RWPE2 (cell line): ENCODE measurements at places on chromosomes 6 and 20.
A peak's percentile ranks its signal among the peaks of the same experiment; 100 is the strongest.

DNA sequence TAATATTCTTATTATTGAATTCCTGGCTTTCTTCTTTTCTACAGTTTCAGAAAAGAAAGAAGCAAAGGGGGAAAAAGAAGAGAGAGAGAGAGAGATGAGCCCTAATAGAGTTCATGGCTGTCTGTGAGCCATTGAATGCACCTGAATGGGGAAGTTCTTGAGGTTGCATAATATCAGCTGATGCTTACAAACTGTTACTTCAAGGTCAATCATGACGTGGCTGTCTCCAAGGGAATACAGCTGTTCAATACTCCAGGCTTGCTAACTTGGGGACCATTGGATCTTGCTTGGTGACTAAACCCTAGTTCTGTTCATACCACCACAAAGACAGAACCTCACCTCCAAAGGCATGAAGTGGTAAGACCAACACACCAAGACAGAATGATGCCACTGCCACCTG is 180.4 kb downstream of the ADGRG6 start:
- H3K4me3 ChIP-seq, result no peak overlapping the region
- H3K36me3 ChIP-seq, result no peaks in the 10 kb centered on the region
- no peak for DNase-seq
- no peaks in the 10 kb centered on the region for H3K27me3 ChIP-seq
- no peaks in the 10 kb centered on the region for H3K4me1 ChIP-seq

GRCh38 chr6:156780962-156781853 is 4.0 kb downstream of the ARID1B start:
- H3K4me1 ChIP-seq, result peaks cover 17% of the 10 kb centered on the region
- H3K27me3 ChIP-seq, result no peaks in the 10 kb centered on the region
- H3K4me3 ChIP-seq, result peak overlapping the region; percentile 97
- peak overlapping the region; percentile 90 for H3K27ac ChIP-seq
- DNase-seq, result no peak

DNA sequence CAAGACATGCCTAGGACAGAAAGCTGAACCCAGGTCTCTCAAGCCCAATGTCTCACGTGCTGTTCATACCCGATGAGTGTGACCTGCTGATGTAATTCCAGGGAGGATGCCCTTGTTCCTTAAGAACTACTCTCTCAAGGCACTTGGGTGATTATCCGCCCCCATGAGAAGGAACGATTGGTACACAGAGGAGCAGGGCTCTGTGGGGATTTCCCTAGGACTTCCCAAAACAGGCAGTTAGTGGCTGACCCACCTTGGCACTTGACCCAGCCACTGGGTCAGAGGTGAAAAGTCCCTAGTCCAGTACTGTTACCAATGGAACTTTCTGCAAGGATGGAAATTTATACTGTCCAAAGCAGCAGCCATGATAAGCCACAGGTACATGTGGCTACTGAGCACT is 9.2 kb upstream of the BPIFB6 start:
- no peak overlapping the region for H3K27ac ChIP-seq
- H3K36me3 ChIP-seq, result no peaks in the 10 kb centered on the region
- no peak overlapping the region for H3K4me3 ChIP-seq
- no peak for DNase-seq

- peaks cover 7% of the 10 kb centered on the region for H3K4me1 ChIP-seq
- H3K27ac ChIP-seq, result no peak overlapping the region
- H3K4me3 ChIP-seq, result no peak overlapping the region
- no peaks in the 10 kb centered on the region for H3K36me3 ChIP-seq
Measured at GRCh38 chr6:45192556-45192955, 135.6 kb upstream of the RUNX2 start.

DNA sequence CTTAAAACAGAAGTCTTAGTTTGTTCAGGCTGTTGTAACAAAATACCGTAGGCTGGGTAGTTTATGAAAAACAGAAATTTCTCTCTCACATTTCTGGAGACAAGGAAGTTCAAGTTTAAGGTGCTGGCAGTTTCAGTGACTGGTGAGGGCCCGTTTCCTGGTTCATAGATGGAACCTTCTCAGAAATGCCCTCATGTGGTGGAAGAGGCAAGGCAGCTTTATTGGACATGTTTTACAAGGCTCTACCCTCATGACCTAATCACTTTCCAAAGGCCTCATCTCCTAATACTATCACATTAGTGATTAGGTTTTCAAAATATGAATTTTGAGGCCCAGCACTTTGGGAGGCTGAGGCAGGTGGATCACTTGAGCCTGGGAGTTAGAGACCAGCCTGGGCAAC is 2.4 kb downstream of the HEBP2 start:
- H3K4me1 ChIP-seq, result peaks cover 22% of the 10 kb centered on the region
- H3K4me3 ChIP-seq, result no peak overlapping the region
- no peak for DNase-seq
- H3K36me3 ChIP-seq, result peaks cover 49% of the 10 kb centered on the region
- H3K27me3 ChIP-seq, result no peaks in the 10 kb centered on the region
- H3K27ac ChIP-seq, result no peak overlapping the region

DNA sequence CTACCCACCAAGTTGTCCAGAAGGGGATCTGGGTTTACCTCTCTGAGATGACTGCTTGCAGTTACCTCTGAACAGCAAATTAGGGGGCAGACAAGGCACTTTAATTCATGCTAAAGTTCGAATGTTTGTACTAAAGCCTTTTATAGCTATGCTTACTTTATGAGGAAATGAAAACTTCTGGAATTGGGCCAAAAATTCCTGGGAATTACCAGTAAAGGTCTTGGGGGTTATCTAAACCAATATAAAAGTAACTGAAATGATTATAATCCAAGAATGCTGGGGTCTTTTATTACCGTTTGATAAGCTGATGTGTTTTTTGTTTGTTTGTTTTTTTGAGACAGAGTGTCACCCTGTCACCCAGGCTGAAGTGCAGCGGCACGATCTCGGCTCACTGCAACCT is 7.9 kb upstream of the LZTS3 start:
- DNase-seq, result no peak
- no peaks in the 10 kb centered on the region for H3K4me1 ChIP-seq
- no peak overlapping the region for H3K27ac ChIP-seq
- H3K27me3 ChIP-seq, result no peaks in the 10 kb centered on the region
- no peaks in the 10 kb centered on the region for H3K36me3 ChIP-seq
- no peak overlapping the region for H3K4me3 ChIP-seq

GRCh38 chr6:101150226-101150625 is 243.3 kb upstream of the GRIK2 start:
- no peak overlapping the region for H3K27ac ChIP-seq
- peaks cover 5% of the 10 kb centered on the region for H3K4me1 ChIP-seq
- no peak for DNase-seq
- no peak overlapping the region for H3K4me3 ChIP-seq
- H3K36me3 ChIP-seq, result no peaks in the 10 kb centered on the region

GRCh38 chr6:124699038-124699437 is 263.2 kb upstream of the RNF217 start:
- no peaks in the 10 kb centered on the region for H3K27me3 ChIP-seq
- no peak overlapping the region for H3K27ac ChIP-seq
- H3K36me3 ChIP-seq, result no peaks in the 10 kb centered on the region

DNA sequence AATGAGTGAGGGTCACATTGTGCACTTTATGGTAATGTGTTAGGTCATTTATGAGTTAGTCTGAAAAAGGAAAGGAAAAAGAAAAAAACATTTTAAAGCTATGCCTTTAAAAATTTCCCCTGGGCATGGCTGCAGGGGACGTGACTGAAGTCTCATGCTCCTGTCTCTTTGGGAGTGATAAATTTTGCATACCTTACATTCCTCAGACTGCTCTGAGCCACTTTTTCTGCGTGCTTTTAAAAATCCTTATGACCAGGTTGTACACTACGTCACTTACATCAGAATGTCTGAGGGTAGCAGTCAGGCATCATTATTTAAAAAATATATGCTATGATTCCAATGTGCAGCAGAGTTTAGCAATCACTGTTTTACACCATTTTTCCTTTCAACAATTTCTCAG is 121.2 kb downstream of the RFPL4B start:
- H3K27ac ChIP-seq, result peak overlapping the region; percentile 85
- peaks cover 35% of the 10 kb centered on the region for H3K4me1 ChIP-seq
- H3K36me3 ChIP-seq, result no peaks in the 10 kb centered on the region
- no peaks in the 10 kb centered on the region for H3K27me3 ChIP-seq
- peak; percentile 60 for DNase-seq

DNA sequence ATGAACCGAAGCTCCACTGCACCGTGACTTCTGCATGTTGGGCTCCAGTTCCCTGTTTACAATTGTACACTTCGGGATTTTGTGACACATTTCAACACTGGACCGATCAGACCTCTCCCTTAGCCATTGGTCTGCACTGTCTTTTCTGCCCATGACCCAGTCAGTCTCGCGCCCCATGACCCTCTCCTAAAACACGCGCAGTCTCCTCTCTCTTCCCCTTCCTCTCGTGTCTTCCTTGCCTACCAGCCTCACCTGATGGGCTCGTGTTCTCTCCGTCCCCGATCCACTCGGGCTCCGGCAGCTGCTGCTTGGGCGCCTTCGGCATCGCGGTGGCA is 535 bp upstream of the ABCF1 start:
- DNase-seq, result no peak
- H3K4me1 ChIP-seq, result peaks cover 15% of the 10 kb centered on the region
- no peaks in the 10 kb centered on the region for H3K27me3 ChIP-seq
- H3K4me3 ChIP-seq, result peak overlapping the region; percentile 72

DNA sequence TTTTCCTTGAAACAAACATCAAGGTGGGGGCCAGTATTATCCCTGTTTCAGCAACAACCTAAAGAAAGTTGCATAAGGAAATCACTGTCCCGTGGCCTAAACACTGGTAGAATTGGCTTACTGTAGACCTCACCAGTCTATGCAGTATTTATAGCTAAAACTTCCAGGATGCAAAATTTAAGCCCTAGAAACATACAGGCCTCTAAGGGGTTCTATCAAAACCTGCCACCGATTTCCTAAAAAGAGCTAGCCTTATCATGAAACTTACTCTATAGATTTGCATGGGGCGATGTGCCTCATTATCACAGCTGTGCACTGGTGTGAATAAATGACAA is 84.3 kb upstream of the FOXQ1 start:
- H3K27me3 ChIP-seq, result no peaks in the 10 kb centered on the region
- DNase-seq, result no peak
- H3K4me1 ChIP-seq, result no peaks in the 10 kb centered on the region
- no peaks in the 10 kb centered on the region for H3K36me3 ChIP-seq
- no peak overlapping the region for H3K4me3 ChIP-seq
- no peak overlapping the region for H3K27ac ChIP-seq

GRCh38 chr6:169452869-169453620 is 199.4 kb upstream of the THBS2 start:
- H3K27ac ChIP-seq, result no peak overlapping the region
- no peak for DNase-seq
- H3K4me1 ChIP-seq, result peaks cover 4% of the 10 kb centered on the region
- H3K36me3 ChIP-seq, result no peaks in the 10 kb centered on the region

- no peaks in the 10 kb centered on the region for H3K27me3 ChIP-seq
- H3K27ac ChIP-seq, result no peak overlapping the region
- no peak for DNase-seq
- no peaks in the 10 kb centered on the region for H3K4me1 ChIP-seq
Measured at GRCh38 chr6:106613590-106613989, 15.7 kb downstream of the RTN4IP1 start.

GRCh38 chr20:24772667-24773066 is 176.4 kb upstream of the CST7 start:
- peaks cover 23% of the 10 kb centered on the region for H3K4me1 ChIP-seq
- peak; percentile 29 for DNase-seq
- H3K4me3 ChIP-seq, result no peak overlapping the region
- H3K27ac ChIP-seq, result no peak overlapping the region
- H3K27me3 ChIP-seq, result no peaks in the 10 kb centered on the region

GRCh38 chr20:18046535-18046934 is 11.2 kb downstream of the OVOL2 start:
- no peak for DNase-seq
- no peak overlapping the region for H3K27ac ChIP-seq
- no peaks in the 10 kb centered on the region for H3K27me3 ChIP-seq
- H3K36me3 ChIP-seq, result peaks cover 3% of the 10 kb centered on the region; the same call in 1 of the 2 replicates
- no peak overlapping the region for H3K4me3 ChIP-seq
- no peaks in the 10 kb centered on the region for H3K4me1 ChIP-seq

GRCh38 chr6:144588697-144589325 is 303.7 kb downstream of the UTRN start:
- H3K27ac ChIP-seq, result no peak overlapping the region
- no peak overlapping the region for H3K4me3 ChIP-seq
- DNase-seq, result no peak
- no peaks in the 10 kb centered on the region for H3K27me3 ChIP-seq

GRCh38 chr6:89146718-89147700 is 1.2 kb downstream of the PM20D2 start:
- peaks cover 25% of the 10 kb centered on the region for H3K36me3 ChIP-seq
- peaks cover 6% of the 10 kb centered on the region for H3K4me1 ChIP-seq
- no peaks in the 10 kb centered on the region for H3K27me3 ChIP-seq
- DNase-seq, result no peak
- peak overlapping the region; percentile 69 for H3K4me3 ChIP-seq

DNA sequence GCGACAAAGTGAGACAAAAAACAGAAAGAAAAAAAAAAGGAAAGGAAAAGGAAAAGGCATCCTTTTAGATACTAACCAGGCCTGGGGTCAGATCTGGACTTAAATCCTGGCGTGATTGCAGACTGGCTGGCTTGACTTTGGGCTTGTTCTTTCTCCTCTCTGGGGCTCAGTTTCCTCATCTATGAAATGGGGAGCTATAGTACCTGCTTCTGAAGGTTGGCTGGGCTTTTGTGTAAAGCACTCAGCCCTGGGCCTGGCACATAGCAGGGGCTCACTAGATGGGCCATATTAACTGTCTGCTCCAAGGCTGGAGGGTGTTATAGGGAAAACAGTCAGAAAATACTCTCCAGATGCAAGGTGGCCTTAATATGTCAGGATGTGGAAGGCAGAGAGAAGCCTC is 1.2 kb upstream of the R3HDML start:
- peaks cover 3% of the 10 kb centered on the region for H3K4me1 ChIP-seq
- H3K4me3 ChIP-seq, result no peak overlapping the region
- no peak for DNase-seq

DNA sequence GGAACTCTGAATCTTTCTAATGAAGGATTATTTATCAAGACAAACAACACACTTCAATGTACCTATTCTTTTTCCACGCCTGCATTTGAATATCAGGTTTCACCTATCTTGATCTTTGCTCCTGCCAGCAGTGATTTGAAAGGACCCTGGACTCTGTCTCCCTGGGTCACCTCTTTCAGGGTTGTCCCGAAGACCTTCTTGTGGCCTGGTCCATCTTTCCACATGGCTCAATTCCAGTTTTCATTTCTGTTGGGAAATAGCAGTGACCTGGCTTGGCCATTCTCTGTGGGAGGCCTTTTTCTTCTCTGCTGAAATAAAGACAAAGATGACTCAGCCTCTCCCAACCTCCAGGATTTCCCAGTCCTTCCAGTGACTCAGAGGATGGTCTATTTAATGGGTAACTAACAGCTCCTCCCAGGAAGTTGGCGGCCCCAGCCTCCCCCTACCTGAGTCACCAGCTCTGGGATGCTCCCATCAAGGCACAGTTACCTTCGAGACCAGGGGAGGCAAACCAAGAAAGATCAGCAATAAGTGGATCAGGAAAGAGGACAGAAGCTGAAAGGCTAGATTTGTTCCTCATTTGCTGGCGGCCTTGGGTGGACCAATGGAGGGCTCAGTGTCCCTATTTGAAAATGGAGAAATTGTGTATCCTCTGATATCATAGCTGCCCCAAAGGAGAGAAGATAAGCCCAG is 120.2 kb upstream of the RNF24 start:
- peak; percentile 92 for DNase-seq
- no peaks in the 10 kb centered on the region for H3K27me3 ChIP-seq
- H3K36me3 ChIP-seq, result no peaks in the 10 kb centered on the region

- peak overlapping the region; percentile 92 for H3K27ac ChIP-seq
- no peaks in the 10 kb centered on the region for H3K36me3 ChIP-seq
- DNase-seq, result no peak
- no peak overlapping the region for H3K4me3 ChIP-seq
- H3K4me1 ChIP-seq, result peaks cover 38% of the 10 kb centered on the region
Measured at GRCh38 chr20:44643154-44643519, 8.4 kb downstream of the ADA start.

GRCh38 chr6:135994857-135995544 is 143.5 kb downstream of the PDE7B start:
- no peaks in the 10 kb centered on the region for H3K27me3 ChIP-seq
- H3K36me3 ChIP-seq, result no peaks in the 10 kb centered on the region
- H3K4me1 ChIP-seq, result peaks cover 14% of the 10 kb centered on the region
- H3K4me3 ChIP-seq, result no peak overlapping the region
